ENCODE measurements at places on chromosomes 6 and 20.
A peak's percentile ranks its signal among the peaks of the same experiment; 100 is the strongest.

DNA sequence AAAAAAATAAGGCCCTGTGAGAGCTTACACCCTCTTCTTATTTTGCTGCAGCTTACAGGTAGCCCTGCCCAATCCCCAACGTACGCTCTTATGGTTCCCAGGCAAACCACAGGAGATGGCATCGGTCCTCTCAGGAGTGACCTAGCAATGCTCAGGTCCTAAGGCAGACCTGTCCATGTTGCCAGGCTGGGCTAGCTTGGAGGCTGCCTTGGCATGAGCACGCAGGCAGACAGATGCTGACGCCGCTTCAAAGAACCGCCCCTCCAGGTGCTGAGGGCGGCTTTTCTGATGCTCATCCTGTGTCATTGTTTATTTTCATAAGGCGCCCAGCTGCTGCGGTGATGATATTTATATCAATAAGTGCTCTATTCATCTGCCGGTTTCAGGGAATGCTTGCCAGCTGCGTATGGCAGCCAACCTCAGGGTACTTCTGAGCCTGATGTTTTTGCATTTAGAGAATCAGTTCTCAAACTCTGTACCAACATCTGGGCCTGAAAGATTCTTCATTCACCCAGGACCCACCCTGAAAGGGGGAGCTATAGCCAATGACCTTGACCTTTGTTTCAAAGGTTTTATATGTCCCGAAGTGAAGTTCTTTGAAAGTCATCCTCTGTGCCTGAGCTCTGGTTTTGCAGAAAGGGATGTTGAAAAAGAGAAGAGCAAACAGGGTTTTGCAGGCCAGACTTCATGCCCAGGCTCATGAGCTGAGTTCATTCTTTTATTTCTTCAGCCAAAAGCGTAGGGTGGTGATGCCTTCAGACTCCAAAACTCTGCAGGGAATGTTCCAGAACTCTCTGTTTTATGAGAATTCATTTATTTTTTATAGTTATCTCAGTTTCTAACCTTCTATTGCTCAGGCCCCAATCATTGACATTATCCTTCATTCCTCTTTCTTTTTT, 475.6 kb upstream of the CHD6 start:
- DNase-seq, result peak; percentile 6

DNA sequence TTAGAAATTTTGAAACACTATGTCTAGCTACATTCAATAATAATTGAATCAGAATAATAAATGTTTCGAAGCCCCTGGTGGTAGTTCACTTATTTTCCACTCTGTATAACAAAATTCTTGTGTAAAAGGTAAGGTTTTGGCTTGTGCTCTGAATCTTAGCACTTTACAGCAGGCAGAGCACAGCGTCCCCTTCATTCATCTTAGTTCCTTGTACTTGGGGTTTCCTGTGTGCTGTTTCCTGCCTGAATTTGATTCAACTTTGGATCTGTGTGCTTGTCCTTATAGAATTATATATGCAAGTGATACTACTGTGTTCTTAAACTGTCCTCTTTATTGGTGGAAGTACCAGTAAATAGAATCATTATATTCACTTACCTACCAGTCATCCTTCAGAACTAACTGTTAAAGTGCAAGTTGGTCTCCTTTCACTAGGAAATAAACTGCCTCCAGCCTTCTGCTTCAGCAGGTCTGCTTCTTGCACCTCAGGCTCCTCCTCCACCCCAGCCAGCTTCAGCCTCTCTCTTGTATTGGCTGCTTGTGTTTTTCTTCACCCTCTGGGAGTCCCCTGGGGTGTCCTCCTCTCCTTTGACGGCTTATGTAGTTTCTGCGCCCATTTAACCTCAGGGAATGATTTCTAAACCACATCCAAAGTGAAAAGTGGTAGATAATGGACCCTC, 28.8 kb upstream of the TULP4 start:
- DNase-seq, result no peak

DNA sequence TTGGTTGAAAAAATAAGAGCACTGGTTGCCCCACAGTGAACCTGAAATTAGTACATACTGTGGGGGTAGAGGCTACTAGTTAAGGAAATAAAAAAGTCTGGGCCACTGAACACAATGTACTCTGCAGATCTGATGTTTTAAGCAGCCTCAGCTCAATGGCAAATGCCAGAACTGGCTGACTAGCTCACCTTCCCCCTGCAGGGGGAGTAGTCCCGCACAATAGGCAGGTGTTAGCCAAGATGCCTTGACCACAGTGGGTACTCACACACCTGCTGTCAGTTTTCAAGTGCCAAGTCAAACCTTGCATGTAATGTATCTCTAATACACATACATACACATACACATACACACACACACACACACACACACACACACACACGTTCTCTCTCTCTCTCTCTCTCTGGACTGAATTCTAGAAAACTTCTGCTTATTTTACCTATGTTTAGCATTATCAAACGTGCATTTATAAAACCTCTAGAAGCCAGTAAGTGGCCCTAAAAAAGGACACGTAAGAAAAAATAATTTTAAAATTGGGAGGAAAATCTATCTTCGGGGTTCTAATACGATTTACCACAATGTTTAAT, 36.1 kb downstream of the GMDS start:
- peak; percentile 23 for DNase-seq

DNA sequence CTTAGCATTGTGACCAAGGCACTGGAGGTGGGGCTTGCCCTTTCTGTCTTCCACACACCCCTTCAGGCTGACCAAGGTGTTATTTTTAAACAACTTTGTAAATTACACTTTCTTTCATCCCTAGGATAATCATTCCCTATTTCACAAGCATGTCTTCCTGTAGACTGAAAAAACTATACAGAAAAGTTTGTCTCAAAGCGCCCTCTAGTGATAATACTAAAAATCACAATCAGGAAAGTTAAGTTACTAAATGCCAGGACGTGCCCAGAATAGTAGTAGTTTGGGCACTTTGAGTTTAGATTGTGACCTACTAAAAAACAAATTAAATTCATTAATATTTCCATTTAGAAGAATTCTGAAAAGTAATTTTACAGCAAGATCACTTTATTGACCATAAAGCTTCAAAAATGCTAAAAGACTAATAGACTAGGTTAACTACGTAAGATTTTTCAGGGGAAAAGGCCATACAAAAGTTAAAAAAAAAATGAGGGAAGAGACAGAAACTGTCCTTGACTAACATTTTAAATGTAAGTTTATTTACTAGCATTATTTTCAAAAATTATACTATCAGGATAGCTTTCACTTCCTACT, 123.3 kb upstream of the DUSP22 start:
- no peak for DNase-seq

DNA sequence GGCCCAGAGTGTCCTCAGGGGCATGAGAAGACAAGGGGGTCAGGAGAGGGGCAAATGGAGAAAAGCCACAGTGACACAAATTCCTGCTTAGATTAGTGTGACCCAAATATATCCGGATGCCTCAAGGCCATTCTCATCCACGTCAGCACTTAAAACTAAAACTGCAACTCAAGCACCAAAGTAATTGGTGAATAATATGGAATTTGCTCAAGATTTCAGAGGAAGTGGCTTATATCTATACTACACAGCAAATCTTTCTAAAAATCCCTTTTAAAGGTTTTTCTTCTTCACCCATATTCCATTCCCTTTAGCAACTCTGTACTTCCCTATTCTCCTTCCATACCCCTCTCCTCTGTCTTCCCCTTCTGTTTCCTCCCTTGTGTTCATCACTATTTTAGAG, 15.2 kb downstream of the DEF6 start:
- no peak for DNase-seq

DNA sequence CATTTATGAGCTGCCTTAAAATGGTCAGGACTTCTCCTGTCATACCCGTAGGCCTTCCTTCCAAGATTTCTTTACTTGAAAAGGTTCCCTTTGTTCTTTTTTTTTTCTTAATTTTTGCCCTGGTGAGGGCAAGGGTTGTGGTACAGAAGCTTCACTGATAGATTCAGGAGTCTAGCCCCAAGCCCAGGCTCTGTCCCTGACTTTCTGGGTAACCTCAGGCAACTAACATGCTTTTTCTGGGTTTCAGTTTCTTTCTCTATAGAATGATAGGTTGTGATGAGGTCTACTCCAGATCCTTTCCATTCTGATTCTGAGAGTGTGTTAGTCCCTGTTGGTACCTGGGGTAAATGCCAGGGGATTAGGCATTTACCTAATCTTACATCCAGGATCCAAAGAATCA, 21.2 kb downstream of the SNPH start:
- no peak for DNase-seq

GRCh38 chr6:21800948-21801438, 207.4 kb downstream of the SOX4 start:
- DNase-seq, result peak; percentile 35

- no peak for DNase-seq
These were observed 26.0 kb downstream of the PRPF6 start for GRCh38 chr20:64006902-64007301.

- no peak for DNase-seq
These were observed 93.4 kb downstream of the HIVEP2 start for GRCh38 chr6:142851601-142852000.

GRCh38 chr6:135505222-135505621, 7.7 kb upstream of the AHI1 start:
- DNase-seq, result no peak

- peak; percentile 35 for DNase-seq
These were observed 4.8 kb upstream of the TUBB2B start for GRCh38 chr6:3232017-3232945.

- DNase-seq, result no peak
These were observed 30.0 kb downstream of the PPP1R3G start for GRCh38 chr6:5115168-5115567.

GRCh38 chr6:11213422-11214021, 18.9 kb downstream of the NEDD9 start:
- no peak for DNase-seq

- no peak for DNase-seq
These were observed 97.3 kb upstream of the OPRM1 start for GRCh38 chr6:153941768-153942167.

Data from DMS79 (cell line).